ENCODE measurements at places on chromosomes 5 and 9.

DNA sequence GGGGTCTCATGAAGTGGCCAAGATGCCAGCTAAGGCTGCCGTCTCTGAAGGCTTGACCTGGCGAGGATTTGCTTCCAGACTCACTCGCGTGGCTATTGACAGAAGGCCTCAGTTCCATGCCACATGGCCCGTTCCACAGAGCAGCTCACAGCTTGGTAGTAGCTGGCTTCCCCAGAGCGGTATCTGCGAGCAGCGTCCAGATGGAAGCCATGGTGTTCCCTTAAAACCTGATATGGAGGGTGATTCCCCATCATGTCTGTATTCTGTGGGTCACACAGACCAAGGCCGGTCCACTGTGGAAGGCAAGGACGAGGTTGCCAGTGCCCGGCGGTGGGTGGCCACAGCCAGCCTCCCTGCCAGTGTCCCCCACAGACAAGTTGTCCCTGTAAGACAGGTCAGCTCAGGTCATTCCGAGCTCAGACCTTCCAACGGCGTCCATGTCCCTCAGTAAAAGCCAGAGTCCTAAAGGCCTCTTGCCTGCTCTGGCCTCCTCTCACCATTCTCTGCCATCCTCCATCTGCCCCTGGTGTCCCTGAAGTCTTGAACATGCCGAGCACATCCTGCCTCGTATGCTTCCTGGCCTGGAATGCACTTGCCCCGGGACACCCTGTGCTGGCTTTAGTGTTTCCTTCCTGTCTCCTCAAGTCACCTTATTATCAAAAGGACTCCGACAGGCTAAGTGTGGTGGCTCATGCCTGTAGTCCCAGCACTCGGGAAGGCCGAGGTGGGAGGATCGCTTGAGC lies 61.3 kb upstream of the LRRTM2 start:
- DNase-seq = no peak

DNA sequence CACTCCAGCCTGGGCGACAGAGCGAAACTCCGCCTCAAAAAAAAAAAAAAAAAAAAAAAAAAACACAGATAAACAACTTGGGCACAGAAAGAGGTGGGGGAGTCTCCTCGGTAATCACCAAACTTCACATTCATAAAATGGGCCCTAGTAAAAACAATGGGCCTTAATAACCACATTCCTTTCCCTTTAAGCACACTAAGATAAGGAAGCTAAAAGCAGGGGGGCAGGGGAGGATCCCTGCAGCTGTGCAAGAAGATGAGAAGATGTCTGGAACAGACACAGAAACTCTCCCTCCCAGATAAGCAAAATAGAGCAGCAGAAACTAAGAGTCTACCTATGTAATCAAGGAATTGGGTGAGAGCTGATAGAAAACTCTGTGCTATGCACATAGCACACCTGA lies 111.2 kb upstream of the FAM174A start:
- no peak for DNase-seq

- DNase-seq = no peak
These were observed 222.5 kb upstream of the IL12B start for GRCh38 chr5:159552751-159553150.

DNA sequence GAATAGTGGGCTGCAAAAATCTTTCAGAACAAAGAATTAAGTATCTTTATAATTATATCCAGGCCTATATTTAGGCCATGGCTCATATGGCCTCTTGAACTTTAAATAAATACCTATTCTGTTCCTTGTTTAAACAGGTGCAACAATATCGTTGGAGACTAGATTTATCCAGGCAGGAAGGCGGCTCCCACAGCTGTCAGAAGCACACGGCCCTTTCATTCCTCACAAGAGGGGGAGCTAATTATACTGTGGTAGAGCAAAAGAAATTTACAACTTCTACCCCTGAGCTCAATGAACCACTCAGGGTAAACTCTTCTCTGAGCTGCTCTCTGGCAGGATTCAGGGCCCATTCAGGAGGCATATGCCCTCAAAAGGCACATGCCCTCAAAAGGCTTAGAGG lies 31.3 kb downstream of the TMEM174 start:
- DNase-seq = no peak

GRCh38 chr9:81427870-81428269 lies 261.5 kb downstream of the TLE1 start:
- DNase-seq = no peak

DNA sequence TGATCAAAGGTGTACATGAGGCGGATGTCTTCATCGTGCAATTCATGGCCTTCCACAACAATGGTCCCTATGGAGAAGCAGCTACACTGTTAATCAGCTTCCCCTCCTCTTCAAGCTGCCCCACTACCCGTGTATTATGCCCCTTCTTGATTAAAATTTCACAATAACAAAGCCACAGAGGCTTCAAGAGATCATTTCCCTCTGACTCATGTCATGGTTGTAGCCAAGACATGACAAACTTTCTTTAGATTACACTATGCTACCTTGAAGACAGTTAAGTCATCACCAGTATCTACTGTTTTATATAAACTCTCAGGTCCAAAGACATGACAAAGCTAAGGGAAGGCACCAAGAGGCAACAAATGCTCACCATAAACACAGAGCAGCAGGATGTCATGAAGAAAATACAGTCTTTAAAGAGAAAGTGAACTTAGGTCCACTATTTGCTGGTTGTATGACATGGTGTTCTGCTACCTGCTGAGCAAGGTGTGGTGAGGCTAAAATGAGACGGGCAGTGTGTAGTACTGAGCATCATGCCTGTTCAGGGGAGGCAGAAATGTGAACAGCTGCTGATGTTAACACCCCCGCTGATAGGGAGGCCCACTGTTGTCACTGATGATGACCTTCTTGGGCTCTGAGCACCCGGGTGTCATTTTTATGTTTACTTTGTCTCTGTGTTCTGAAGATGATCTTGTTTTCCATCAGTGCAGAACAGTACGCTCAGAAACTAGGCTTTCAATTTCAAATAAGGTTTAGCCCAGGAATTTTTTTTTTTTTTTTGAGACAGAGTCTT lies 48.3 kb downstream of the IARS1 start:
- no peak for DNase-seq

DNA sequence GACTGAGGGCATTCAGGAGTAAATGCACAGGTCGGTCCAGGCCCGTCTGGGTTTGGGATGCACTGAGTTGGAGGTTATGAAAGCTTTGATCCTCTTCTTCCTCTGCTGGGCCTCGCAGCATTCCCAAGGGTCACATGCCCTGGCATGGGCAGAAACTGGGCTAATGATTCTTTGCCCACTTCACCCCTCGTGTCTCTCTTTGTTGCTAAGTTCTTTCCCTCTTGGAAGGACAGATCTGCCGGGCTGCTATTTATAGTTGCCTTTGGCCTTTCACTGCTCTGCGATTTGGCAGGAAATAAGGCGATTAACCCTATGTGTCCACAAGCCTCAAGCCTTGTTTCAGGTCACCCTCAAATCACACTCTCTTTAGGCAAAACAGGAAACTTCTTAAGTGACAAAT lies 66.9 kb downstream of the ENTREP1 start:
- DNase-seq = no peak

GRCh38 chr9:19160085-19160484 lies 32.8 kb upstream of the PLIN2 start:
- no peak for DNase-seq

DNA sequence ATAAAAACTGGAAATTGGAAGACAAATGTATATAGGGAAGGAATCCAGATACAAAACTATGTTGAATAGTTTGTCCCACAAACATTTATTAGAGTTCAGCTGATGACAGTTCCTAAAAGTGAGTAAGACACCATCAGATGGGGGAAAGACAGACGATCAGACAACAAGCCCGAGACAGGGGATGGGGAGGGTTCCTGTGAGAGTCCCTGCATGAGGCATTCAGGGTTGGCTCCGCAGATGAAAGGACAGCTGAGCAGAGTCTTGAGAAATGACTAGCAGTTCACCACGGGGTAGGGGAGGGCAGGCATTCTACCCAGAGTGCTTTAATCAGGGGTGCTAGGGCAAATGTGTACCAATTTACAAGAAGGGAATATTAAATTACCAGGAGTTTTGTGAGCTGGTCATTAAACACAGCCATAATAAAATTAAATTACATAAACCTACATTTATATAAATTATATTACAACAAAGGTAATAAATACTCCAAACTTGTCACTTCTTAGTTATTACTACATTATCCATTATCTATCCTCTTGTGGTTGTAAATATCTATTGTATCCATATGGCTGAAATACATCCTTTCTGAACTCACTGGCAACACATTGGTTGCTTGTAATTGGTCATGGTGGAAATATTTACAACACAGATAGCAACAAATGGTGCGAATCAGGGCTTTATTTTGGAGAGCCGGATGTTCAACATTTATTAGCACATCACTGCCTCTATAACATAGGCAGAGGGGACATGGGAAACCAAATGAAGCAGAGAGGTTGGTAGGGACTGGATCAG lies 27.8 kb downstream of the TNFSF15 start:
- peak; percentile 71 for DNase-seq

DNA sequence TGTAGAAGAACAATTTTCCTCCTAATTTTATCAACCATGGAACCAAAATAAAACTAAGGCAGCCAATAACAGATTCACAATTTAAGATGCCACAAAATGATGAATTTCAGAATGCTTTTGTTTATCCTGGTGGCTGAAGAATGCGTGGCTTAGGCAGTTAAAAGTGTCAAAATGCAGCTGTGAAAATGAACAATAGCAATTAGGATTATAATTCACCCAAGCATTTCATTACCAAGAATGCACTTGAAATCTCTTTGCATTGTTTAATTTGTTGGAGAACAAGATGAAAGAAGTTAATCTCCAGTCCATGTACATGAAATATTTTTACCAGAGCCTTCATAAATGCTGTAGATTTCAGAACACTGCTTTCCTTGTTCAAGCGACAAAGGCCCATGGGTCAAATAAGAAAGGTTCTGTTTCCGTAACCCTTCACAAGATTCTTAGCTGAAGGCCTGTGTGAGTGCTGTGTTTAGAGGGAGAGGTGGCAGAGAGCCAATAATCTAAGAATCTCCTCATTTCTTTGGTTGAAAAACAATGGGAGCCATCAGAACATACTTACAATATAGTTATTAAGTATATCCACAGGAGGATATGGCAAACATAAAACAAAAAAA lies 39.3 kb downstream of the CLINT1 start:
- DNase-seq = no peak

DNA sequence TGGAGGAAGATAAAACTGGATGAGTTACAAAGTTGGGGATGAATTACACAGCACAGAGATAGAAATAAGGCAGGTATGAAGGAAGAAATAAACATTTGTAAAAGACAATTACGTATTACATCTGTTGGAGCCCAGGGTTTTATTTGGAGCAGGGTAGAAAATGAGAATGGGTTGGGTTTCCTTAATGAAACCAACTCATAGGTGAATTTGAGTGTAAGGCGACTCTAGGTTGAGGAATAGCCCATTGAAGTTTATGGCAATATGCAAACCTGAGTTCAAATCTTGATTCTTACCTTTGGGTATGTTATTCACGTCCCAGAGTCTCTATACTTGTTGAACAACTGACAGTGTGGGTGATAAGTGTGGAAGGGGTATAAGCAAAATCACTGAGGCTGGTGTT lies 422.3 kb upstream of the WWC1 start:
- no peak for DNase-seq

DNA sequence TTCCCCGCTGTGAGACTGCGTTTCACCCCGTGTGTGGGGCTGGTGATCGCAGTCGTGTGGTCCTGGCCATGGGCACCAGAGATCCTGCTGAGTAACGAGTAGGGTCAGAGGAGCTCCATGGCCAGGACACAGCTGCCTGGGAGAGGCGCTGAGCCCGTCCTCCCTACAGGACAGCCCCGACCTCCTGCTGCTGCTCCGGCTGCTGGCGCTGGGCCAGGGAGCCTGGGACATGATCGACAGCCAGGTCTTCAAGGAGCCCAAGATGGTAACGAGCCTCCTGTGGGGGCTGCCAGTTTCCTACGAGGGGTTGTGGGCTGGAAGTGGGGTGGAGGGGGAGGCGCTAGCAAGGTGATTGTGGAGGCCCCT lies 11.0 kb downstream of the NELFB start:
- no peak for DNase-seq

DNA sequence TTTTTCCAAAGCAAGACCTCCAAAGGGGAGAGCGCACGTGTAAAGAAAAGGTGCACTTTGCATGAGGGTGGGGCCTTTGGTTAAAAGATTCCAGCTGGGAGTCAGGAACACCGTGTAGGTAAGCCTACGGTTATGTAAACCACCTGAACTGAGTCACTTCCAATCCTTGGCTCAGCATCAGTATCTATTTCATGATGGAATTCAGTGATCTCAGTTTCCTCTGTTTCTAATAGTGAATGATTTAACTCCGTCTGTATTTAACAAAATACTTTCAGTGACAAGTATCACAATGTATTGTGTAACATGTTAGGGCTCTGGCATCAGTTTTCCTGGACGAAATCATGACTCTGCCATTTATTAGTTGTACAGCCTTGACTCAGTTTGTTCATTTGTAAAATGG lies 1.3 kb upstream of the SVEP1 start:
- DNase-seq = no peak
